ENCODE measurements at places on chromosomes 7 and 10. TPM values are rescaled to one million over a fixed set of nuclear protein-coding genes. Genes with fewer than 3 reads are reported as not detected.

Gene ZNF438
- 9.9 TPM for total RNA-seq

Gene OLAH
- 0.46 TPM for total RNA-seq

Gene ANKRD7
- 3.6 TPM for total RNA-seq

Gene HMX2
- not detected for total RNA-seq

Gene OR13A1
- not detected for total RNA-seq

Gene C10orf143
- 3.9 TPM for total RNA-seq

All from dorsolateral prefrontal cortex (tissue), 122 donors.